Endodermal cell (in vitro differentiated cells): ENCODE measurements at places on chromosomes 16 and 17. TPM values are rescaled to one million over a fixed set of nuclear protein-coding genes. Genes with fewer than 3 reads are reported as not detected.

- DNase-seq: peak; percentile 89
These were observed at the start of gene TLCD3A for GRCh38 chr17:732067-732901. Gene TLCD3A (plus strand): TSS chr17:732596. CDS start chr17:732648, 52 bp downstream.

- no peak for DNase-seq
These were observed 520.5 kb downstream of the CDH13 start for GRCh38 chr16:83147244-83147643.

DNA sequence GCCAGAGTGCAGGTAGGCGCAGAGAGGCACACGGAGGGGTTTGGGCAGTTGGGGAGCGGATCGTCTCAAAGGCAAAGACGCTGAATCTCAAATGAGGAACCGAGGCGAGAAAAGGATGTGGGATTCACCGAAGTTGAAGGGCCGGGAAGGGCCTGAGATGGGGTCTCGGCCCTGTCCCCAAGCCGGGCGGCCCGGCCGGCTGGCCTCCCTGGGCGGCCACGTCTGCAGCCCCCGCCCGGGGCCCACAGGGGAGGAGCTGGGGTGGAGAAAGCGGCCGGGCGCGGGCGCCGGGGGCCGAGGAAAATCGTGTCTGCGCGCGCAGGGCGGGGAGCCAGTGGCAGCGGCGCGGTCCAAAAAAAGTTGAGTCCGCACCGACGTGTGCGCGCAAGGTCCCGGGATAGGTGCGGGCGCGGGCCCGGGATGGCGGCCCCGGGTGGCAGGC, 458 bp downstream of the SLC12A4 start:
- DNase-seq: peak; percentile 67

- no peak for DNase-seq
These were observed 4.7 kb downstream of the PLEKHG4 start for GRCh38 chr16:67283826-67284555.

DNA sequence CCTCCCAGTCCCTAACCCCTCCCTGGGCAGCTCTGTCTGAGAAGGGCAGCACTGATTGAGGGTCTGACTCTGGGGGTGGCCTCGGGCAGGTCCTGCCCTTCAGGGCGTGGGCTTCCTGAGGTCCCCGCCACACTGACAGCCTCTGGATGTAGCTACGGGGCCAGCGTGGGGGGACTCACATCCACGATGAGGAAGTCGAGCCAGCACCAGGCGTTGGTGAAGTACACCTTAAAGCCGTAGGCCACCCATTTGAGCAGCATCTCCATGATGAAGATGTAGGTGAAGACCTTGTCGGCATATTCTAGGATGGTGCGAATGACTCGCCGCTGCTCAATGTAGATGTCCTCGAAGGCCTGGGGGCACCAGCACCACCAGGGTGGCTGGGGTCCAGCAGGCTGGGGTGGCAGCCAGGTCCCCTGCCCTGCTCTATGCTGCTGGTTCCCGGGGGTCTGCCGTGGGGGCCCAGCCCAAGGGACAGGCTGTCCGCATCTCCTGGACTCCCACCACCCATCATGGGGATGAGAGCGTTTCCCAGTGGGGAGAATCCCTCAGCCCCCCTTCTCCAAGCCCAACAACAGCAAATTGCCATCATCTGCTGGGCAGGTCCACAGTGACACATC, 15.7 kb upstream of the CD79B start:
- DNase-seq: no peak

- peak; percentile 80 for DNase-seq
These were observed 1.2 kb downstream of the TRIM47 start for GRCh38 chr17:75876938-75877751.

Gene KRTAP1-5
- total RNA-seq: not detected in 2 replicates
